ENCODE measurements at places on chromosomes 4 and X.

GRCh38 chr4:68070302-68070701, 59.4 kb downstream of the TMPRSS11F start:
- DNase-seq, result no peak

DNA sequence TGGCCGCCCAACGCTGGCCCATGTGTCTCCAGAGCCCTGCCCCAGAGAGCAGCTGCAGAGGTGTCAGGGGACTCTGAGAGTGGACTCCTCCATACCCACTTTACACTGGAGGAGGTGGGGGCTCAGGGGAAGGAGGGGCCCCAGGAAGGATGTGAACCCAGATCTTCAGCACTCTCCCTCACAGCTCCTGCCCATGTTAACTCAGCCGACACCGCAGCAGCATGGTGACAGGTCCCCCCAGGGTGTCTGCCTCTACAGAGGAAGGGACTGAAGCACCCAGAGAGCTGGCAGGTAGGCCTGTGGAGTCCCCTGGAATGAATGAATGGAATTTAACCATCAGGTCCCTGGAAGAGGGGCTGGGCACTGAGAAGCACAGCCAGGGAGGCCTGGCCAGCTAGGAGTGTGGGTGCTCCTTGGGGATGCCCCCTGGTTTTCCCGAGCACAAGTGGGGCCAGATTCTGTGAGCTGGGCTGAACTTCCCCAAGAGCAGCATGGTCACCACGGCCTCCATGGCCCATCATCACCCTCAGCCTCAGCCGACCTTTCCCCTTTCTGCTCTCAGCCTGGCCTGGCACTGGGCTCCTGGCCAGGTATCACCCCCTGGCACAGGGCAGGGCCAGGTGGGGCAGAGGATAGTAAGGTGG, 21.9 kb downstream of the SH3BP2 start:
- no peak for DNase-seq

- DNase-seq, result no peak
Observed at GRCh38 chrX:83260288-83260687, 247.8 kb upstream of the POU3F4 start.

DNA sequence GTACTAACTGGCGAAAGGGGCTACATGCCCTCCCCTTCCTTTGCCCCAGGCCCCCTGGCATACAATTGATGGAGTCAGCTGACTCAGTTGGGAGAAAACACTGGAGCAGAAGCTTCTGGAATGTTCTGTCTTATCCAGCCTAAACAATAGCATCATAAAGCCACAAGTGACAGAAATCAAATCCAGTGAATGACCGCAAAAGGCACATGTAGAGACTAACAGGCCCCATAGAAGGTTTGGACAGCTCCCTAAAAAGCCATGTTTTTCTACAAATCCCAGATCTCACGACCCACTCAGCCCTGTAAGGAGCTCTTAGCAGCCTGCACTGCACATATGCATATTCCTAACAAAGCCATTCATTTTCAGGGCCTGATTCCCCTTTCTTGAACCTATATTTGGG, 25.1 kb downstream of the SCARB2 start:
- DNase-seq, result no peak

GRCh38 chr4:24965627-24966026, 52.8 kb upstream of the CCDC149 start:
- no peak for DNase-seq

DNA sequence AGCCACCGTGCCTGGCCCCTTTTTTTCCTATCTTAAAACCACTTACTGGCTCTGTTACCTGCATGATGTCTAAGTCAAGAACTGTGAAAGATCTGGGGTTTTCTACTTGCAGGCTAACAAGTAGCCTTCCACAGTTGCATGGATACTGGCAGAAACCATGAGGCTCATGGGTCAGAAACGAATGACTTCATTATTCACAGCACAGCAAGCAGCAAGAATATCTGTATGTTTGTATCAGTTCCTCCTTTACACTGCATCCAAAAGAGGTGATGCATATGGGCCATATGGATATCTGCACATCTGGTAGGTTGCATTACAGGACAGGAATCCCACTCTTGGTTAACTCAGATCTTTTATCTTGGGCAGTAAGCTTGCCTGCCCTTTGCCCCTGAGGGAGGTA, 154.9 kb upstream of the NUDT6 start:
- DNase-seq, result no peak

GRCh38 chr4:36399762-36400353, 118.4 kb downstream of the DTHD1 start:
- DNase-seq, result no peak

DNA sequence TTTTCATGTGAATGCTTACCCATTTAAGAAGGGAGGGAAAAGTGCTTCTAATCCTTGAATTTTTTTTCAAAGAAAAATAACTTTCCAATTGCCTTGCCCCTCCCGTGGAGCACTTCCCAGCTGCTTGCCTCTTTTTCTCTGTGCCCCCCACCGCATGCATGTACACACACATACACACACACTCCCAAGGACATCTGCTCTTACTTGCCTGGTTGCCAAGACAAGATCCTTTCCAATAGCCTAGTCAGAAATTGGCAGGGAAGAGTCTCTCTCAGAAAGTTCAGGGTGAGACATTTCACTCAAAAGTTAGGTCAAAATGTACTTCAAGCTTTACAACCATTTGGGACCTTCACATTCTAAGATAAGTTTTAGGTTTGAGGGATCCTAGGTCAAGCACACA, 10.9 kb downstream of the HHIP start:
- no peak for DNase-seq

DNA sequence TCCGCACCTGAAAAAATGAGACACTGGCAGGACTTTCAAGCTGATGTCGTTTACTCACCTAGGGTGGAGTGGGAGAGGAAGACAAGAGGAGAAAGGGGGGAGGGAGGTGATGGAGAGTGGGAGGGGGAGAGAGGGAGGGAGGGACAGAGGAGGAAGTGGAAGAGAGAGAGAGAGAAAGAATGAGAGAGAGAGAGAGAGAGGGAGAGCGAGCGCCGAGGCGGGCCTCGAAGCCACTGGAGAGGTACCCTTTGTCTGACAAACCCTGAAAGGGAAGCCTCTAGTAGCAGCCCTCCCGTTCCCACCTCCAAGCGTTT, 296 bp upstream of the ADGRL3 start:
- DNase-seq, result no peak

- no peak for DNase-seq
Observed at GRCh38 chr4:120452001-120452400, 385.4 kb upstream of the MAD2L1 start.
